Stimulated activated CD4-positive, alpha-beta T cell treated with anti-CD3 and anti-CD28 coated beads, TNF-alpha, amount 100 ng/mL, for 1 hour (primary cell): ENCODE measurements at places on chromosomes 12 and 14.

GRCh38 chr14:52189325-52189724 lies 78.2 kb upstream of the PTGDR start:
- no peak for DNase-seq

- no peak for DNase-seq
Measured at GRCh38 chr12:88325816-88326189, 183.7 kb downstream of the TMTC3 start.

DNA sequence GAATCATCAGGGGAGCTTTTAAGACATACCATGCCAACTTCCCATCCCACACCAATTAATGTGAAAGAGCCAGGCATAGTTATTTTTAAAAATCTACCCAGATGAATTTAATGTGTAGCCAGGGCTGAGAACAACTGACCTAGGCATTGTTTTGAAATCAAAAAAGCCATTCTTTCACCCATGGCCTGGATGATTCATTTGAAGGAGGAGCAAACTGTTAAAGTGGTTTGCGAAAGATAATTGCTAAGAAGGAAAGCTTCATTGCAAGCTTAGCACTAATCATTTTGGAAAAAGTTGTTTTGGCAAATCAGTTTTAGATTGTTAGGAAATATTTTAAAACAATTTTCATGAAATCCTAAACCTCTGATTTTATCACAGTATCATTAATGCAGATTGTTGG lies 2.1 kb upstream of the GTSF1 start:
- DNase-seq, result no peak

DNA sequence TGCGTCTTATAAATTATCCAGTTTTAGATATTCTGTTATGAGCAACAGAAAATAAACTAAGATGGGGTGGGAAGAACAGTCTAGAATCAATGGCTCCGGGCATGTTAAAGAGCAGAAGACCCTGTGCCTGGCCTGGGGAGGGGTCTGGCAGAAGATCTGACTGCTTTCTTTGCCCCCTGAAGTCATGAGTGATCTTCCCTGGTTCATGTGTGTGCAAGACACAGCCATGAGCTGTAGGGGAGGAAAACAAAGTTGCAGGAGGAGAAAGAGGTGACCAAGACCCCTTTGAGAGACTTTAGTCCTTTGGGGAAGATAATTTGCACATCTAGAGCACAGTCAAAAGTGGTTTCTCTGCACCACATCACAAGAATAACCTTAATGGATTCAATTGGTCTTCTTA lies 4.8 kb downstream of the LACRT start:
- no peak for DNase-seq

GRCh38 chr12:98738002-98738401 lies 92.9 kb downstream of the APAF1 start:
- DNase-seq, result no peak

- DNase-seq, result no peak
Measured at GRCh38 chr14:92391726-92392125, 68.8 kb downstream of the SLC24A4 start.
